ENCODE measurements at places on chromosomes 1 and 21.

DNA sequence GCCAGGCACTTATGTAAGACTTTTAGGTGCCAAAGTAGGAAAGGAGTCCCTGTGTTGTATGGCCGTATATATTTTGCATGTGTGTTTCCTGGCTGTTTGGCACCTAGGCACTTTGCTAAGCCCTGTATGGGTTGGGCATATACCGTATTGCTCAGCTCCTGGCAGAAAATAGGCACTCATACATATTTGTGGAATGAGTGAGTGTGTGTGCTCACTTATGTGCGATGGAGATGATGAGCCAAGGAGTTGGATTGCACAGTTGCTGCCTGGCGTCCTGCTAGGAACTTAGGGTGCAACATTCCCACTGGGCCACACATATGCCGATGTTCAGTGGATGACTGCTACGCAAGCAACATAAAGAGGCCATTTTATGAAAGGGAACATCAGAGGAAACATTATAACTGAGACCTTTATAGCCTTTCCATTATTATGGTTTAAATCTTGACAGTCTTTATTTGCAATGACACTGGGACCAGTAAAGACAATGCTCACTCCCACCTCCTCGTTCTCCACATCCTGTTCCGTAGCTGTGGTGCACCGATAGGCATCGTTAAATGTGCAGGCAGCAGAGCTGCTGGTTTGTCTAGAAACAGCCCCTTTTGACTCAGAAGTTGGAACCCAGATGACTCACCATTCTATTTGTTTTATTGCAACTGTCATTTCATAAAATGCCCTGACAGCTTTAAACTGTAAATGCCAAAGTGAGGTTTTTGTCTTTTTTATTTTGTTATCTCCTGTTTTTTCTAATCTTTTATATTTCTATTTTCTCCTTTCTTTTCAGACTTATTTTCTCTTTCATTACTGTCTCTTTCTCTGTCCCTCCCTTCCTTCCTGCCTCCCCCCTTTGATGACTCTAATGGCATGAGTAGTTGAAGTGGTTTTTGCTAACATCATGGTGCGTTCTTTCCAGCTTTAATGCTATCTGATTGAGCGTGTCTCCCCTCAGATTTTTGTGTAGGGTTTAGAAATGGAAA lies 36.1 kb downstream of the PEX14 start:
- peak; percentile 74 for DNase-seq

DNA sequence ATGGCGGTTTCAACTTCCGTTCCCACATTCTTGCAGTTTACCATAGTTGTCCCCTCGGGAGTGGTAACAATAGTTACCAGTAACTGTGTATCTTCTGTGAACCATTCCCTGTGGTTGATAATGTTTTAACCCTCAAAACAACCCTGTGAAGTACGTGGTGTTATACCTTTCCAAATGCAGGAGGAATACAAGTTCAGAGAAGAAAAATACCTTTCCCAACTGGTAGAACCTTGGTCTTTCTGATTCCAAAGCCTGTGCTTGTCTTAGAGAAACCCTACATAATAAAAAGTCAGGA lies 789 bp downstream of the BTF3L4 start:
- no peak for DNase-seq

GRCh38 chr1:234960722-234961455 lies 167.7 kb downstream of the TOMM20 start:
- DNase-seq = no peak

DNA sequence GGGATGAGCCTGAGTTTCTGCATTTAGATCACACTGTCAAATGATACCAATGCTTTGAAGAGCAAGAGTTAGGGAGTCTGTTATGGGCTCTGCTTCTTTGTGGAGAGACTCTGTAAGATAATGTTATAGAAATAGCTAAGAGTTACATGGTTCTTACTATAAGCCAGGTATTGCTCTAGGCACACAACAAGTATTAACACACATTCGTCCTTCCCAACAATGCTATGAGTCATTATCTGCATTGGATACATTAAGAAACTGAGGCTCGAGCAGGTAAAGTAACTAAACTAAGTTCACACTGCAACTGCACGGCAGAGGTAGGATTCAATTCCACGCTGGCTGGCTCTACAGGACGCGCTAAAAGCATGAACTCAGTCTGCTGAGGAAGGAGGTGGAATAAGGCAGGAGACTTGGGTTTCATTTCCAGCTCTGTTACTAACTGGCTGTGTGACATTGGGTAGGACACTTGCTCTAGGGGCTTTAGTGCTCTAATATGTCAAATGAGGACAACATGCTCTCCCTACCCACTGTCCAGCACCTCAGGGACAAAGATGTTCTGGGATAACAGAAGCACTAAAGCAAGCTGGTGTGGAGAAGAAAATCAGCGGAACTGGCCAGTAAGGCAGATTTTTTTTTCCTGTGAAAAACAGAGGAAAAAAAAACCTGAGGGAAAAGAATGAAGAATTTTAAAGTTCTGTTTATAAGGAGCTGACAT lies 23.7 kb upstream of the IL20 start:
- no peak for DNase-seq

DNA sequence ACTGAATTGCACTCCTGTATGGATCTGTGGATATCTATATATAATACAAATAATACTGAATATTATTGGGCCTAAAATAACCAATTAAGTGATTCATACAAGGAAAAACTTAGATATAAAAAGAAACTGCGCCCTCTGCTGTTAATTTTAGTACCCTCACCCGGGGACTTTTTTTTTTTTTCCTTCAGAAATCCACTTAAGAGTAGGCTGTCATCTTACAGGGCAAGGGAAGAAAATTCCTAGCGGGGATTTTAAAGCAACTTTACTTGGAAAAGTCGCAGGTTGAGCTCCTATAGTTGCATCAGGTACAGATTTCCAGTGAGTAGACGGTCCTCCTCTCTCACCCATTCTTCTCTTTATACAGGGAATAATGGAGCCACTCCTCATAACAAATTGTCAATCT lies 1.3 kb downstream of the NTNG1 start:
- peak; percentile 56 for DNase-seq

GRCh38 chr1:99843760-99844159 lies 6.4 kb upstream of the AGL start:
- no peak for DNase-seq

DNA sequence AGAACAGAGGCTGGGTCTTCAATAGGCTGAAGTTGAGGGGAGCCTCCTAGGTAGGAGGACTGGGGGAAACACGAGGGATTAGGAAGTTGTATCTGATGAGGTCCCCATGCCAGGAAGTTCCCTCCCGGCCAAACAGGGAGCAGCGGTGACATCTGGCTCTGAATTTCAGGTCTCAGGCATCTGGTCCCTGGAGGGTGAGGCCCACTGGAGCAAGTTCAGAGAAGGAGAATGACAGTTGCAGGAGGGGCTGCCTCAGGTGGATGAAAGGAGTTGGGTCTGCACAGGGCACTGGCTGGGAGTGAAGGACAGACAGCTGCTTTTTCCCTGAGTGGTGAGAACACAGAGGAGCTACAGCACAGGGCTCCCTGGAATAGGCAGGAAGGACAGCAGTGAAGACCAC lies 9.1 kb downstream of the TMEM9 start:
- DNase-seq = no peak

DNA sequence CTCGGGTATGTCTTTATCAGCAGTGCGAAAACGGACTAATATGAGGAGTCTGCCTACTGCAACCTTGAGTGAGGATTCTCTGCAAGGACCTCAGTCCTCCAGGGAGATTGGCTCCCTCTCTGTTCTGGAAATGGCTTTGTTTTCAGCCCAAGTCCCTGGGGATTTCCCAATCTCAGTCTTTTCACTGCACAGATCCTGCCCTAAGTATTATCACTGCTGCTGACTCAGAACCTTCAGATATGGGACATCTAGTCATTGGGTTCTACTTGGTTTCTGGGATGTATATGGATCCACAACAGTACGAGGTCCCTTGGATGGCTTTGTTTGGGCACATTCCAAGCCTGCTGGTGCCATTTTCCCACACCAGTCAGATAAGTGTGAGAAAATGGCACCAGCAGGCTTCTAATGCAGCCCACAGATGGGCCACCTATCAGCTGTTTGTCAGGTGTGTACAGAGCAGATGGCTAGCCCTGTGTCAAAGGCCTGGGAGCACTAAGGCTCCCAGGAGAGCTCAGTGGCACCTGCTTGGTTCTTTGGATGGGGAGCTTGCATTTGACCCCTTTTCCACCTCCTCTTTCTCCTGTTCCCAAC lies 27.4 kb downstream of the ELF3 start:
- DNase-seq = no peak

DNA sequence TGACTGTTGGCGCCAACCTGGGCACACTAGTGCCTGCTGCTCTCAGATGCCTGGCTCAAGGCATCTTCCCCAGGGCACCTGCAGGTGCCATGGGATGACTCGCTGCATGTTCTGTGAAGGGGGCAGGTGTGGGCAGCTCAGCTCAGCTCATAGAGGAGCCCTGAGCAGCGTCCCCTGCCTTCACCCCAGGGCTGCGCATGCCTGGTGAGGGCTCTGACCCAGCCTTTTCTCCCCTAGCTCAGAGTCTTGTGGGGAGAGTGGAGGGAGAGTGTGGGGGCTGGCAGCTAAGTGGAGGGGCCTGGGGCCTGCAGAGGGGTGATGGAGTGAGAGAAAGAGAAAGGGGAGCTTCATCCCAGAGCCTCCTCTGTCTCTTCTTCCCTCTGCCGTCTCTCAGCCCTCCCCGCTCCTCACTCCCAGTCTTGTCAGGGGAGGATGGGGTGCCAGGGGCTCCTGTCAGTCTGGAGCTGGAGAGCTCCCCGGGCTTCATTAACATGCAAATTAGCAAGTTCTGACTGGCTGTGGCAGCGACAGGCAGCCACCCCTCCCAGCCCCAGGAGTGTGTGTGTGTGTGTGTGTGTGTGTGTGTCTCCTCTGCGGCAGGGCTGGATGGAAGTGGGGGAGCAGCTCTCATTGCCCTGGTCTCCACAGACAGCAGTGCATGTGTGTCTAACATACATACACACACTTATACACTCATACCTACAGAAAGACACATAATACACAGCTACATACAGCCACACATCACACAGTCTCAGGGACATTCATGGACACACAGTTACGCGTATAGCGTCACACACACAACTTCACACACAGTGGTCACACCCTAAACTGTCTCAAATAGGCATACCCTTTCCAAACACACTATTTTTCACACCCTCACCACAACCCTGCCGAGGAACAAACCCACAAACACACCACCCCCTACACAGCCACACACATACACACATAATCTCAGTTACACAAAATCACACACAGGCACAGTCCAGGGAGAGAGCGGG lies 34.0 kb downstream of the FOXO6 start:
- DNase-seq = no peak

DNA sequence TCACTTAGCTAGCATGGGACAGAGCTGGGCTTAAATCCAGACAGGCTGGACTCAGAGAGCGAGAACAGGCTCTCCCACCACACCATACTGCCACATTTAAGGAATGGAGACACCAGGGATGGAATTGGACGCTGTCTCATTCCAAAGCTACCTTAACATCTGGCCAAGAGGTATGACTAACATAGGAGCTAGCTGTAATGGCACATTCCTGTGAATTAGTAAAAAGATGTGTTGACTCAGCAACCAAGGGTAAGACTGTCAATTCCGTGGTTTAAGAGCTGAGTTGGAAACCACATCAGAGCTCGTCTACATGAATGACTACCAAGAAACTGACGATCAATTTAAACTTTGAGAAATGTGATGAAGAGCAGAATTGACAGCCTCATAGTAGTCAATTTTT lies 8.3 kb upstream of the TNFRSF9 start:
- DNase-seq = peak; percentile 56

DNA sequence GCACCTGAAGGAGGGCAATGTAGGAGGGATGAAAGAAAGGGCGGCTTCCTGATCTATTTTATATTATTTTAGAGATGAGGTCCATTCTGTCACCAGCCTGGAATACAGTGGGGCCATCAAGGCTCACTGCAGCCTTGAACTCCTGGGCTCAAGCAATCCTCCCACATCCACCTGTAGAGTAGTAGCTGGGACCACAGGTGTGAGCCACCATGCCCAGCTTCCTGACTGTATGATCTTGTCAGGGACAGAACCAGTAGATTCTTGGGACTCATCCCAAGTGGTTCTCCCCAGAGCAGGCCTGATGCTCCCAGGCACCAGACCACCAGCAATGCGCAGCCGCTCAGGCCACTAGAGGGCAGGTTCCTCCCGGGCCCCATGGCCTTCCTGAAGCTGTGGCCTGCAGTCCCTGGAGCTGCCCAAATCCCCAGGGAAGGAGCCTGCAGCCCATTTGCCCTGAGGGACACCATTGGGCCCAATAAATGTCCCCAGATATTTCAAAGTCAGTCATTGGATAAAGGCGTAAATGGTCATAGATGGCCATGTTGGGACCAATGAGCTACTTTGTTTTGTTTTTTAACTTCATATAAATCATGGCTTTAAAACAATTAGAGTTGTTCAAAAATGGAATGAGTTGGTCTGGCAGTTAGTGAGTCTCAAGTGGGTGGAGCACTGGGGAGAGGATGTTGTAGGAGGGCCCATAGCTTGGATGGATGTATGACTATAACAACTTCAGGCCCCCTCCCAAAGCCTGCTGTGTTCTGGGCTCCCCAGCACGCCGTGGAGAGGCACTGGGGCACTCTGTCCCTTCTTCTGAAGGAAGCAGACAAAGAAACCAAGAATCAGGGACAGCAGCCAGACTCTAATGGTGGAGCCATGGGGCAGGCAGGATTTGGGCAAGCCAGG lies 44.7 kb upstream of the GOLT1A start:
- DNase-seq = no peak

DNA sequence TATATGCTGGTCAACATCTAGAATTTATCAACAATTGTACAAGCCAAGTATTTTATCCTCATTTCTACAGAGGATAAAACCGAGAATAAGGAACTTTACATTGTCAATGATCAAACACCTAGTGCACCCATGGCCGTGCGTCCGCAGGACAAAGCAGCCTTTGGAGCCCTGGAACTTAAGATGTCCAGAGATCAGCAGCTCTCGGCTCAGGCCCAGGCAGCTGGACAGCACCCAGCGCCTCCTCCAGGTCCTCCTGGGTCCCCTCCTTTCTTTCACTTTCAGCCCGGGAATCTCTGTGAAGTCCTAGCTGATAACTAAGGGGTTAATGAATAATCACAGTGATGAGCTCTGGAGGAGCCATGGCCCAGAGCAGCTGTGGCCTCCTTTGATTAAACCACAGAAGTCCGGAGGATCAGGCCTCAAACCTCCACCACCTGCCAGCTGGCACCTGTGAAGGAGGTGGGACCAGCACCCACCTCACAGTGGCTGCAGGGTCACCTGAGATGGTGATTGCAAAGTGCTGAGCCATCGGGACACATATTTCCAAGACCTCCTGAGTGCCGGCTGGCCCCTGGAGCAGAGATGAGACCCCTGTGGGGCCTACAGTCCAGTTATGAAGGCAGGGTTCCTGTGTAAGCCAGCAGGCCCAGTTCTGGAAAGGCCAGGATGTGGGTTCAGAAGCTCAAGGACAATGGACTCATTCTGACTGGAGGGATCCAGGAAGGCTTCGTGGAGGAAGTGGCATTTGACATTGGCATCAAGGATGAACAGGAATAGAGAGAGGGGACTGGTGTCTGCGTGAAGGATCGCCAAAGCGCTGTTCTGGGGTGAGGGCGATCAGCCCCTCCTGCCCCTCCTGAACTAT lies 11.6 kb upstream of the SAMD11 start:
- DNase-seq = no peak

- DNase-seq = no peak
Measured at GRCh38 chr1:209238356-209238755, 345.2 kb upstream of the CAMK1G start.

- DNase-seq = no peak
Measured at GRCh38 chr1:48019714-48020315, 22.6 kb upstream of the TRABD2B start.

GRCh38 chr1:95233737-95234500 lies at the start of gene RWDD3:
Gene RWDD3, plus strand, starts transcription at chr1:95234210. Its CDS starts 21 bp downstream, at chr1:95234231.
- peak; percentile 77 for DNase-seq

- no peak for DNase-seq
Measured at GRCh38 chr21:44892536-44893277, 19.2 kb upstream of the PTTG1IP start.

GRCh38 chr1:25711555-25712298 lies 88.3 kb upstream of the SELENON start:
- DNase-seq = no peak

GRCh38 chr21:16308269-16308668 lies 578.5 kb downstream of the USP25 start:
- no peak for DNase-seq
